Left ventricle myocardium superior (tissue), 1 donor: ENCODE measurements at places on chromosomes 11 and 22. TPM values are rescaled to one million over a fixed set of nuclear protein-coding genes. Genes with fewer than 3 reads are reported as not detected.
A peak's percentile ranks its signal among the peaks of the same experiment; 100 is the strongest.

RAPSN gene
- total RNA-seq, result 6.3 TPM

ZBTB16 gene
- 67.3 TPM for total RNA-seq

OR52I1 gene
- not detected for total RNA-seq

CYTH4 gene
- total RNA-seq, result 6.2 TPM

C11orf21 gene
- total RNA-seq, result 66.5 TPM

OR10W1 gene
- total RNA-seq, result not detected

C1QTNF4 gene
- total RNA-seq, result not detected

UBE4A gene
- total RNA-seq, result 37.6 TPM

GRIA4 gene
- not detected for total RNA-seq

LRRC74B gene
- not detected for total RNA-seq

ESAM gene
- total RNA-seq, result 40.5 TPM

DDI1 gene
- not detected for total RNA-seq

PLAAT2 gene
- not detected for total RNA-seq

DBX1 gene
- total RNA-seq, result not detected

LMO2 gene
- total RNA-seq, result 10.9 TPM

GRCh38 chr11:12133547-12134235, 23.3 kb downstream of the MICAL2 start:
- DNase-seq, result no peak

DNA sequence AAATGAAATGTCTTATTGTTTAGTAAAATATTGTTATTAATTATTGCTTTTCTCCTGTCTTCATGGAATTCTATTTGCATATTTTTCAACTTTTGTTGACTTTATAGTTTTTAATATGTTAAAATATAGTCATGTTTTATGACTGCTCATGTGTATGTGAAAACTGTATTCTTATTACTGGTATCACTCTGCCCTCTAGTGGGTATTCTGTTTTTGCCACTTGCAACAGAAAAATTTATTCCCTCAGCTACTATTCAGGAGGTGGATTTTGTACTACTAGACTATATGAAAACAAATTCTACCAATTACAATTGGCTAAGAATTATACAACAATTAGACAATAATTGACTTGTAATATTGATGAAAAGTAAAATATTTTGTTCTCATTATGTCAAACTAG, 45.0 kb downstream of the OR4C6 start:
- DNase-seq, result no peak

- peak; percentile 34 for DNase-seq
These were observed 124.5 kb upstream of the HSD17B12 start for GRCh38 chr11:43555816-43556611.

DNA sequence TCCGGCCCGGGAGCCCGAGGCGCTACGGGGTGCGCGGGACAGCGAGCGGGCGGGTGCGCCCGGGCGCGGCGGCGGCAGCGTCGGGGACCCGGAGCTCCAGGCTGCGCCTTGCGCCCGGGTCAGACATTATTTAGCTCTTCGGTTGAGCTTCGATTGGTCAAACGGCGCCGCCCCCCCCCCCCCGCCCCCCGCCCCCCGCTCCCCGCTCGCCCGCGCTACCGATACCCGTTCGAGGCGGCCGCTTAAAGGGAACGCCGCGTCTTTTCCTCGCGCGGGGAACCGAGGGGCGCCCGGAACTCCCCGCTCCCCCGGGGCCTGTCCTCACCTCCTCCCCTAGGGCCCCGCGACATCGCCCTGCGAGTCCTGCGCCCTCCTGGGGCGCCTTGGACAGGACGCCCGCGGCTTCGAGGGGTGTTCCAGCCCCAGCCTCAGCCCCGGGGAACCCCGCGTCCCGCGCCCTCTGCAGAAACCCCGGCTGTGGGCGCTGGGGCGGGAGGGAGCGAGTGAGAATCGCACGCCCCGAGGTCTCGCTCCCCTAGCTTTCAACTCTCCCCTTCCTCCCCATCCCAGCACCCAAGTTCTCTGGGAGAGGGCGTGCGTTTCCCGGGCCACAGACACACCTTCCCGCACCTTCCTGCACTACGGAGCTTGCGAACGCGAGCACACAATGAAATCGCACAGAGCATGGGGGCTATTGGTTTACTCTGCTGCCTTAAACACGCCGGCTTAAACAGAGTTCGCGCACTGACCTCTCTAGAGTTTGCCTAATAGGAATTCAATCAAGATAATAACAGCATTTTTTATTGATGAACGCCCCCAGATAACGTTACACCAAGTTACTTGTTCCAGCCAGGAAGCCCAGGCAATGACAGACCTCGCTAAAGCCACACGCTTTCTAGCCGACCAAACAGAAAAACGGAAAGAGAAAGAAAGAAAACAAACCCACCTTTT, at the start of gene BDNF:
TSS of gene BDNF (minus strand) at position 105 of the 951 bp plus-strand sequence. CDS start 41,891 bp downstream, outside the sequence.
- peak; percentile 40 for DNase-seq

- DNase-seq, result no peak
These were observed 3.5 kb downstream of the KRTAP5-10 start for GRCh38 chr11:71568704-71569349.

DNA sequence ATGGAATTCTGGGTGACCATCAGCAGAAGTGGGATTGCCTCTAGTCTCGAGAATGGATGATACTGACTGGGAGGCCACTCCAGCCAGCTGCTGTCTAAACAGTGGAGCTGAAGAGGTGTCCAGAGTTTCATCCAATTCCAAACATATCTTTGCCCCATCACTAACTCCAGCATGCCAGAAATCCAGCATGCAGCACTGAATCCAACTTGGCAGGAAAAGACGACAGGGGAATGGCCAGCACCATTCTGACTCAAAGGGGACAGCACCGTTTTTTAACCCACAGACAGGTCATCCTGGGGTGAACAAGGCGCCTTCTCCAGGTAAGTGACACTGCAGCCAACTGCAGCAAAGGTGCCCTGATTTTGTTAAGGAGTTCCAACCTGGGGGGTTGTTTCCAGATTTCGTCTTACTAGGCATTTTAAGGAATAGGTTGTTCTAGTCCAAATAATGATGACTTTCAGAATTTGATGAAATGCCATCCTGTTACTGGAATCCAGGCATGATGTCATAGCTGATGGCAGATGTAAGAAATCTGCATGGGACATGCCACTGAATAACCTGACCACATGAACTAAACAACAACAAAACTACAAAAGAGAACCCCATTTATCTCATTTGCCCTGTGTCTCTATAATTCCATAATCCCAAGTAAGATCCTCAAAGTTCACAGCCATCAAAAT, 32.3 kb downstream of the FEZ1 start:
- DNase-seq, result no peak

DNA sequence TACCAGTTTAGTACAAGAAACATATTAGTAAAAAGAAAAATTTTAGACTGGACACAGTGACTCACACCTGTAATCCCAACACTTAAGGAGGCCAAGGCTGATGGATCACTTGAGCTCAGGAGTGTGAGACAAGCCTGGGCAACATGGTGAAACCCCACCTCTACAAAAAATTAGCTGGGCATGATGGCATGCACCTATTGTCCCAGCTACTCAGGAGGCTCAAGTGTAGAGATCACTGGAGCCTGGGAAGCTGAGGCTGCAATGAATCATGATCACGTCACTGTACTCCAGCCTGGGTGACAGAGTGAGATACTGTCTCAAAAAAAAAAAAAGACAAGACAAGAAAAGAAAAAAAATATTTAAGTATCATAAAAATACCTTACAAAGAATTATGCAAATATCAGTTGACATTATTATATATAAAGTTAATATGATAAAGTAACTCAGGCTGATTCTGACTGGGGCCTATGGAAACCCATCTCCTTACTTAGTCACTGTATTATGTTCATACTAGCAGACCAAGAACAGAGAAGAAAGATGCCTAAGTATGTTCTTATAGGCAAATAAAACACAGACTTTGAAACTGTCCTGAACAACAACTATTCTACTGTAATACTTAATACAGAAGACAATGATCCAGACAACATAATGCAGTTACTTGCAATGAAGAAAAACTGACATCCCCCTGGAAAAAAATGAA, 27.3 kb downstream of the FAM168A start:
- DNase-seq, result no peak

GRCh38 chr11:46060013-46060412, 61.2 kb downstream of the PHF21A start:
- DNase-seq, result no peak

DNA sequence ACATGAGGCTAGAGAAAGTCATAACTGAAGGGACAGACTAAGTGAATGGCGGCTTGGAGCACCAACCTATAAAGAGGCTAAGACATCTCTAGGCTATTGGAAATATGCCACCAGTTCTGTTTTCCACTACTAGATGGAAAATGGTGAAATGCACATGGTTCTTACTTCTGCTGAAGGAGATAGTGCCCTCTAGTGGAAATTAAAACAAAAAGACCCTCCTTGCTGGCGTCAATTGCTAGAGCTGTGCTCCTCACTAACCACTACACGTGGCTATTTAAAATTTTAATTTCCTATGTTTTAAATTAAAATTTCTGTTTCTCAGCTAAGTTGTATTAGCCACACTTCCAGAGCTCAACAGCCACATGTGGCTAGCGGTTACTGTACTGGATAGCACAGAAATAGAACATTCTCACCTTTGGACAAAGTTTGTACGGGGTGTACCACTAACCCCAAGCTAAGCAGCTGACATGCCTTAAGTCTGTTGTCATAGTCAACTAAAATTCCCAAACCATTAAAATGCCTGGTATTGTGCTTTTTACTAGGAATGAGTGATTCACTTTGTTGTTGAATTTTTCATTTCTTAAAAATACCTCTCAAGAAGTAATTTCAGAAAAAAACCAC, 34.1 kb upstream of the CALCA start:
- no peak for DNase-seq

DNA sequence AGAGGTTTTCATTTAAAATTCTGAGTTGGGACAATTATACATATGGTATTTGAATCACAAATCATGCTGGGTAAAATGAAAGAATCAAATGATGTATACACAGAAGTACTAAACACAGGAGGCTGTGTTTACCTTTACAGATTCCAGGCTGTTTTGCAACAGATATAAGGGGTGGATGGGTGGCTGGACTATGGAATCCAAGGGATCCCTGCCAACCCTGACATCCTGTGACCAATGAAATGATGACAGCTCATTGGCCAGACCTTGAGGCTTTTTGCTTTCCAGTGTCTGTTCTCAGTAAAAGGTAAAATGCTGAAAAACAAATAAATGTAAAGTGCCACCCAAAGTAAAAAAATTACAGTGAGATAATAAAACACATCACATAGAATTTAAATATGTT, 3.3 kb upstream of the DDI1 start:
- no peak for DNase-seq

- DNase-seq, result no peak
These were observed 1.5 kb upstream of the NDUFS8 start for GRCh38 chr11:68028802-68029545.

DNA sequence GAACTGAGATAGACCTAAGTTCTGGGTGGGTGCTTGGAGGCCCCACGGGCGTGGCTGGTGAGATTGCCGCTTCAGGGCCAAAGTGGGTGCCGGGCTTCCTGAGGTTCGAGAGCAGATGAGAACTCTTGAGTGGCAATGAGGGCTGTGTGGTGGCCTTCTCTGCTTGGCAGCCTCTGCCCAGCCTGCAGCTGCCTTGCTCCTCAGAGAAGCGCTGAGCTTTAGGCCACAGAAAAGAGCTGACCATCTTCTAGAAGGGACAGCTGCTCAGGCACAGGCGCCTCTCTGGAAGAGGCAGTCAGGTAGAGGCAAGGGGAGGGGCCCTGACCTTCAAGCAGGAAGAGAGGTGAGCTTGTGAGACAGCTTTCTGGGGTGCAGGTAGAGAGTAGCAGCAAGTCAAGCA, 72.8 kb downstream of the MED15 start:
- no peak for DNase-seq

GRCh38 chr11:134363161-134363560, 31.4 kb downstream of the GLB1L2 start:
- DNase-seq, result no peak

DNA sequence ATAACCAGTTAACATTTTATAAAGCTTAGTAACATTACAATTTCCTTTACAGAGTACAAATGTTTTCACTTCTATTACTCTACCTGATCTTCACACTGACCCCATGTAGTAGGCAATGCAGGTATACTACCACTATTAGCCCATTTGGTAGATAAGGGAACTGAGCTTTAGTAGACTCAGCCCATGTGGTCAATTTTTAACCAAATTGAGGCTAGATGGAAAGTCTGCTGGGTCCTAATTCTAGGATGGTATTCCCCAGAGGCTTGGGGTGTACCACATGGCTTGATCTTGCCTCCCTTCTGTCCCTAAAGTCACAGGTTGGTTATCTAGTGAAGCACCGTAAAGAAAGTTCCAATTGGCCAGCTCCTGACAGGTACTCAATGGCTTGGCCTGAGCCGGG, 48.2 kb downstream of the NRXN2 start:
- DNase-seq, result no peak

- DNase-seq, result no peak
These were observed 161.9 kb downstream of the INSC start for GRCh38 chr11:15276621-15277020.

GRCh38 chr11:124605719-124606118, 5.5 kb upstream of the PANX3 start:
- DNase-seq, result no peak

DNA sequence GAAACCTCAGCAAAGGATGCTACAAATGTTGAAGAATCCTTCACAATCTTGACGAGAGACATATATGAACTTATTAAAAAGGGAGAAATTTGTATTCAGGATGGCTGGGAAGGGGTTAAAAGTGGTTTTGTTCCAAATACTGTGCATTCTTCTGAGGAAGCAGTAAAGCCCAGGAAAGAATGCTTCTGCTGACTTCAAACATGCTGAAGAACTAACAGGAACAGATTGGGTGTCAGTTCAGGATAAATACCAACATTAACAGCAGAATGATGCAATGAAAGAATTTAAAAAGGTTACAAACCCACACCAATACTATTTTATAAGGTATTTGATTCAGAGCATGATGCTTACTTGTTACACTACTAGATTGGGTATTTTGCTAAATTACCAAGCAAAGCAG, 33.9 kb downstream of the RAB39A start:
- no peak for DNase-seq

DNA sequence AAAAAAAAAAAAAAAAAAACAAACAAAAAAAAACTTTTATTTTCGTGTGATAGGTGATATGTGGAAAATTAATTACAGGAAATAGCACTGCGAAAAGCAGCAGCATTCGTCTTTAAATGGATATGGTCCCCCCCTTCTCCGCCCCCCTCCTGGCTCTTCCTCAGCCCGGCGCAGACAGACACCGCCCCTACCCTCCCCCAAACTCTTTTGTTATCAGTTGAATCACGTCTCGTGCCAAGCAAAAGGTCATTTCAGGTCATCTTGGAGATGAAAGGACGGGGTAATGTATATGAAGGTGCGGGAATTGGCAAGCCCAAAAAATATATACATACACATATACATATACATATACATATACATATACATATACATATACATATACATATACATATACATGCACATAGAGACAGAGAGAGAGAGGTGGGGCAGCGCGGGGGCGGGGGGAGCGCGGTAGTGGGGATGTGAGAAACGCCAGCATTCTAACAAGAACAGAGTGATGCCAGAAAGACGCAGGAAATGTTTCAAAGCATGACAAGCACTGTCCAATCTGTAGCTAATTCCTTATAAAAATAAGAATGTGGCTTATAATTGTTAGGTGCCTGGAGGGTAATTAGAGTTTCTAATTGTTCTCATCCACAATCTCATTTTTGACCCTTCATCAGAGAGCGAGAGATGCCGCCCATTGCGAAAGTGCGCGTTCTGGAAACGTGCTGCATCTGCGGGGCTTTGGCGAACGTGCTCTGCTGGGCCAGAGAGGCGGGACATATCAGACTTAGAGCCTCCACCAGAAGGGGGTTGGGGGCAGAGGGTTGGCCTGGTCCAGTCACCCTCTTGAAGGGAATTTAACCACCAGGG, 214.5 kb upstream of the UBASH3B start:
- DNase-seq, result peak; percentile 63
